Activated CD4-positive, alpha-beta T cell treated with anti-CD3 and anti-CD28 coated beads for 1 hour (primary cell): ENCODE measurements at places on chromosomes 2 and 18.

DNA sequence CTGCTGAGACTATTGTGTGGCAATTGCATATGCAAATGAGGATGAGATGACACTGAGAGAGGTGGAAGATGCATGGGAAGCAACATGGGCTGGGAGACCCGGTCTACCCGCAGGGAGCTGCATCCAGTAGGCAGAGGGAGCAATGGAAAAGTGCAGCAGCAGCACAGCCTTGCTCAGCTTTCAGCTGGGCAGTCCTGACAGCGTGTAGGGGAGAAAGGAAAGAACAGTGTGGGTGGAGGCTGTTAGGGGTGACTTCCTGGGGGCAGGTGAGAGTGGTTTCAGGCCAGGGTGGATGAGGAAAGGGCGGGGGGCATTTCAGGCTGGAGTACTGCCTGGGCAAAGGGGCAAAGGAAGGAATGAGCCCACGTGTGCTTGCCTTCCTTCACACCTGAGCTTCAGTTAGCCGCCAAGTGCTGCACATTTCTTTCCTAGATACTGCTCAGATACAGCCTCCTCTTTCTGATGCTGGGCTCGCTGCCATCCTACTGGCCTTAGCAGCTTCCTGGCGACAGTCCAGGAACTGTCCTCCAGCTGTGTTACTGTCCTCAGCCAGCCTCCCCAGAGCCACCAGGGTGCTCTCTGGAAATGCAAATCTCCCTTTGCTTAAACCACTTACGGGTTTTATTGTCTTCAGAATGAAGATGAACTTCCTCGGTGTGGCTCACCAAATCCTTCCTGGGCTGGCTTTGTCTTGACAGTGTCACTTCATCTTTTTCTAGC is 276.3 kb downstream of the TSN start:
- no peak for DNase-seq

DNA sequence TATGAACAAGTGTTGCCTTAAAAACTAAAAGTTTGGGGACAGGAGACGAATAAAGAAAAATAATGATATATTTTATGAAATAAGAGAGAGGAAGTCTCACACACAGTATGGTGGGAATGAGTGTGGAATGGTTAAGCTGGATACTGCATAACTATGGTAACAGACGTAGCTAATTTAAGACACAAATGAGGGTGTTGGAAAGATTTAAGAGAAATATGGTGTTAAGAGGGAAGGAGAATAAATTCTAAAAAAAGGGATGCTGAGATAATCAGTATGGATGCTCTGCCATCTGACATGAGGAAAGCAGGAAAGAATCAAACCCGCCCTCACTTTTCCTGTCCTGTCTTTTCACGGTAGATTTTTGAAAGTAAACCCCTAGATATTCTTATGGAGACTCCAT is 10.6 kb downstream of the ADD2 start:
- DNase-seq: no peak

DNA sequence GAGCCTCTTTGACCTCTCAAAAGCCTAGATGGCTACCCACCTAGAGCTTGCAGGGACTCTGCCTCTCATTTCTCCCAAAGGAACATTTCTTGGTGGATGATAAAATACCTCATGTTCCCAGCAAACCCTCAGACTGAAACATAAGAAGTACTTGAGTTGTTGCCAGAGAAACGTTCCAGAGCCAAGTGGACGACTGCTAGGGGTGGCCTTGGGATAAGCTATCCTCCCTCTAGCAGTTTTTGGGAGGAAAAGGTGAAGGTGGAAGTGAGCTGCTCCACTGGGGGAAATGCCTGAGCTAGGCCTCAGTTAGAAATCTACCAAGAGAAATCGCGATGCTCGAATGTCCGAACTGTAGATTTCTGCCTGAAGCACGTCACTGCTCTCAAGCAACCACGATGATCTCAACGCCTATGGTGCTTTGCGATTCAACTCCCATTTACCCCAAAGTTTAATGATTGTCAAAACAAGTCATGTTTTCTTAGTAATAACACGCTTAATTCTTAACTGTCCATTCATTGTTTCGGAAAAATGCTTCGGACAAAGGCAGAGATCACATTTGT is 91.5 kb downstream of the CCBE1 start:
- no peak for DNase-seq

- no peak for DNase-seq
These were observed 415.9 kb downstream of the SLC4A3 start for GRCh38 chr2:220043155-220043989.

DNA sequence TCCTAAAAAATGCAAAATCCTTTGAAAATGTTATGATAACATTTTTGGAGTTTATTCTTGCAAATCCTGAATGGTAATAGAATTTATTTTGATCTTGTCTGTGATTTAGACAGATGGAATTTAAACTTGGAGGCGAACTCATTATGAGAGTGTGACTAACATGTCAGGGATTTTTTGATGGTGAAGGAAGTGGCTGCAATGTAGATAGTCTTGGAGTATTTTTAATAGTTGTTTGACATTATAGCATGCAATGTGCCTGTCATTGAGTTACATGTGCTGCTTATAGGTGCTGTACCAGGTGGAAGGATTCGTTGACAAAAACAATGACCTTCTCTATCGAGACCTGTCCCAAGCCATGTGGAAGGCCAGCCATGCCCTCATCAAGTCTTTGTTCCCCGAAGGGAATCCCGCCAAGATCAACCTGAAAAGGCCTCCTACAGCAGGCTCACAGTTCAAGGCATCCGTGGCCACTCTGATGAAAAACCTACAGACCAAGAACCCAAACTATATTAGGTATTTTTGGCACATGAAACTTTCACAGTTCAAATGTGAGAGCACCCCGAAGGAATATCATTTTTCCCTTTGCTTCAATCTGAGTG is 141.8 kb downstream of the MYO1B start:
- DNase-seq: no peak

DNA sequence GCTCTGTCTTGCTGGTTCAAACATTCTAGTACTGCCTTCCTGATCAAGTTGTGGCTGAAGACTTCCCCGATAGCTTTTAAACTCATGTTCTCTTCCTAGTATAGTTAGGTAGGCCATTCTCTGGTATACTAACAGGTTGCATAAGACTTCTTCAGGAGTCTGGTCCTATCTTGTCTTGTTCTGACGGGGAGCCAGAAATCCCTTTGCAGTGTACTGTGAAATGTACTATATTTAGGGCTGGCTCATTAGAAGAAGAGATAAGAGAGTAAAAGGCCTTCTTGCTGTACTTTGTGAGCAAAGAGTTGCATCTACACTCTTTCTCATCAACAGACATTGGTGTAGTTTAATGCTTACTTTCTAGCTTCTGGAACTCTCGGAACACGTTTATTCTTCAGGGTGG is 331.9 kb downstream of the NUP35 start:
- no peak for DNase-seq

GRCh38 chr2:29226808-29227207 is 111.6 kb downstream of the CLIP4 start:
- DNase-seq: no peak

- no peak for DNase-seq
These were observed 16.5 kb upstream of the MTCL1 start for GRCh38 chr18:8688816-8689215.

DNA sequence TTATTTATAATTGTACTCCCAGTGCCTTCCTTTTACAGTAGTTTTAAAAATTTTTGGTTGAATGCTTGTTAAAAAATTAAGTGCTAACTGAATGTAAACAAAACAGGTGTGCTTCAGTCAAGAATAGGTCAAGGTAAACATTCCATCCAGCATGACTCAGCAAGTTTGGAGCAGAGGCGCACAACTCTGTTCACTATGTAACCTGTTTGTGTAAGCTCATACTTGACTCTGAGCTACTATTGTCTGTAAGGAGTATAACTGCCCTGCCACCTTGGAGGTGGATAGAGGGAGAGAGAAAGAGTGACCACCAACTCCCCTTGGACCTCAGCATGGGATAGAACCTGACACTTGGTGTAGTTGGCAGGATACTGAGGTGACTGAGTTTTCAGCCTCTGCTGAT is 207.4 kb upstream of the SYT4 start:
- no peak for DNase-seq

- no peak for DNase-seq
These were observed 88.3 kb downstream of the DSC3 start for GRCh38 chr18:30954262-30954661.

DNA sequence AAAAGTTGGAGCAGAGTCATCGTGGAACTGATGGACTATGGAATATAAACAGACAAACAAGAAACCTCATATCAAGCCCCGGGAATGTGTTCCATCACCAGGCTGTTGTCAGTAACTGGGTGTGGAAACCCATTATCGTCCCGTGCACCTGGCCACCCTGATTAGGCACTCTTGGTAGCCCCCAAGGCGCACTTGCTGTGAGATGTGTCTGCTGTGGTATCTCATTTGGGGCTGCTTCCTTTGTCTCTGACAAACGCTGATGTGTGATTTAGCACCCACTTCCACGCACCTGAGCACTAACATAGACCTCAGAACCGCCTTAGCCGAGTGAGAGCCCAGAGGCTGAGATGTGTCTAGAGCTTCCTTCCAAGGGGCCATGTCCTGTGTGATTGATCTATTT is 96.3 kb downstream of the PRPF40A start:
- DNase-seq: no peak

GRCh38 chr2:46193356-46193755 is 103.9 kb upstream of the EPAS1 start:
- no peak for DNase-seq

GRCh38 chr2:121282800-121283385 is 2.1 kb downstream of the TFCP2L1 start:
- no peak for DNase-seq

GRCh38 chr2:27356056-27356381 is 545 bp downstream of the GTF3C2 start:
- no peak for DNase-seq

- DNase-seq: no peak
These were observed 5.5 kb downstream of the ARL6IP6 start for GRCh38 chr2:152723918-152724317.

DNA sequence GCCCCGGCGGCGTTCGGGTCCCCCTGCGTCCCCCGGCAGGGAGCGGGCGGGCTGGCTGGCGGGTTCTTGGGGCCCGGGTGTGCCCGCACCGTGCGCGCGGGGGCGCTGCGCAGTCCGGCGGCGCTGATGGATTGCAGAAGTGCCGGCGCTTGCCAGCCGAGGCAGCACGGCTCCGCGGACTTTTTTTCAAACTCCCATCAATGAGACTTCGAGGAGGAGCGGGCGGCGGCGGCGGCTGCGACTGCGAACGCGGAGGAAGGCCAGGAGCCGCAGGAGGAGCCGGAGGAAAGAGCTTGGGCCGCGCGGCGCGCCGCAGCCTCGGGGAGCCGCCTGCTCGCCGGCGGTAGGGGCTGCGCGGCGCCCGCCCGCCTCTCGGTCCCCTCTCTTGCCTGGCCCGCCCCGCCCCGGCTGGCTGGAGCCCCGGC is at the start of gene GLI2:
GLI2 (plus strand) TSS at position 123 of the 425 bp plus-strand sequence. CDS start 61,453 bp downstream, outside the sequence.
- no peak for DNase-seq

DNA sequence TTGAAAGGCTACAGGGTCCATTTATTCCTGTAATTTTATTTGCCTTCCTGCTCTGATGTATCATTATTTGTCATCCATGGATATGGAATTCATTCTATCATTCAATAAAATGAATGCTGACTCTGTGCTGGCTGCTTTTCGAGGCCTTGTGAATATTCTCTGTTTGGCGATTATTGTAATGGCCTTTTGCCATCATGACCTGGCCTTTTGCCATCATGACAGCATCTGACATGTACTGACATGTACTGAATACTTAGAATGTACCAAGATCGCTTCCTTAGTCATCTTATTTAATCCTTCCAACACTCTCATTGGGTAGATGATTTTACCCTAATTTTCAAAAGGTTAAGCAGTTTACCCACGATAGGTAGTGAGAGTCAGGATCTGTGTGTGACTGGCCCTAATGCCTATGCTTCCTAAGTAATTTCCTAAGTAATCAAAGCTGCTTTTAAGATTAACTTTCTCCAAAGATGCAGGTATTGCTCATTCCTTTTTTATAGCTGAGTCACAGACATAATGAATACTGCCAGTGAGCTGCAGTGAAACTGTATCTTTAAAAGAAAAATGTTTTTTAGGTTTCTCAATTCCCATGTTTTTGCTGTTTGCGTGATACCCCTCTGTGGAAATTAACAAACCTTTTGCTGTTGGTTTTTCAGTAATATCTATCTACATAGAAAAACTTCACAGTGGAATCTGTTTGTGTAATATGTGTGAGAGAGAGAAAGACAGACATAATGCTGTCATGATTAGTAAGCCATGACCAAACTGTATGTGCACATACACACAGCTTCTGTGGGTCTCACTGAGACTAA is 127.8 kb downstream of the CERS6 start:
- DNase-seq: no peak

DNA sequence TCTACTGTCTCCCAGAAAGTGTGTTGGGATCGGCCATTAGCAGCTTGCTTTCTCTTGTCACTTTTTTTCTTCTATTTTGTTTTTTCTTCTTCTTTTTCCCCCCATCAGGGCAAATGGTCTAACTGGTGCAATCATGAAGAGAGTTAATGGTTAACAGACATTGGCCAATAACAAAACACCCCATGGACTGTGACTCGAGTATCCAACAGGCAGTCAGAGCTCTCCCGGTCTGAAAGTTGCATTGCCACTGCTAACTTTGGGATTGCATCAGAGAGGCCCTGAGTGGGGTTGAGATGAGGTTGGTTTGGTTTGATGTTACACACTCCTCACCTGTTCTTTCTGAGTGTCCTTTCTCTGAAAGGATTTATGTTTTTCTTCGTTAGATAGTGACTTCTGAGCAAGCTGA is 12.9 kb upstream of the SNORC start:
- DNase-seq: no peak
